ENCODE measurements at places on chromosomes 3 and 15. TPM values are rescaled to one million over a fixed set of nuclear protein-coding genes. Genes with fewer than 3 reads are reported as not detected.

The PYDC2 gene
- total RNA-seq: not detected

The FBXL22 gene
- total RNA-seq: 0.53 TPM

The SH2D7 gene
- not detected for total RNA-seq

The PRR23B gene
- not detected for total RNA-seq

DNA sequence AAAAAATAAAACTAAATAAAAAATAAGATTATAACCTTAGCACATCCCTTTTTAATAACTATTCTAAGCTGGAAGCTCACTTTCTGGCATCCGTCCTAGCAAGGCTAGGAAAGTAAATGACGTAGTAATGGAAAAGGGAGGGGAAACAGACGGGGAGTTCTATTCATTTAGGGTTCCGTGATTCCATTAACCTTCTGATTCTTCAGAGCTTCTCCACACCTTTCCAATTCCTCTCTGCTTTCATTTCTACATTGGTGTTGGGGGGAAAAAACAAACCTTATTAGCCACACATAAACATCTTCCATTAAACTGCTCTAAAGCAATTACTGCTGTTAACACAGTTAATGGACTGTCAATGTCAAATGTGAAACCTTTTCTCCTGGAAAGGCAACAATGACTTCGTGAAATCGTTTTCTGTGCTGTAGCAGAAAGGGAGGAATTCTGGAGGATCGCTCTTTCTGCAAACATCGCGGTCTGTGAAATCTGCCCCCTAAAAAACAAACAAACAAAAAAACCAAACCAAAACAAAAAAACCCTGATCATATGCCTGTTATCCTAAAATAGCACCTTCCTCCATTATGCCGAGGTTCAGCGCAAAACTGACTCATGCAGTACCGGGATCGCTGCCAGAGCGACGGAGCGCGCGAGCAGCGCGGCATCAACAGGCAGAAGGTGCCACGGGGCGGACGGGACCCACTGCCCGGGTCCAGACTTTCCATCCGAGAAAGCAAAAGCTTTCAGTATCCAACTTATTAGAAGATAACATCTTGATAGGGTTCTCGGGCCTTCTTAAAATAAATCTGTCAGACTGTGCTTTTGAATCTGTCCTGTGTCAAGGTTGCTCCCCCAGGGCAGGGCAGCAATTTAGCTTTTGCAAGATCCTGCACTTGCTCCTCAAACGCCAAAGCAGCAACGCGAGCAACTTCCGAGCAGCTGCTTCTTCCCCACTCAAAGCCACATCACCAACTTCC, 156.2 kb downstream of the FGF12 start:
- peak; percentile 61 for DNase-seq

GRCh38 chr3:157132936-157133335, 27.0 kb downstream of the CCNL1 start:
- DNase-seq: no peak

DNA sequence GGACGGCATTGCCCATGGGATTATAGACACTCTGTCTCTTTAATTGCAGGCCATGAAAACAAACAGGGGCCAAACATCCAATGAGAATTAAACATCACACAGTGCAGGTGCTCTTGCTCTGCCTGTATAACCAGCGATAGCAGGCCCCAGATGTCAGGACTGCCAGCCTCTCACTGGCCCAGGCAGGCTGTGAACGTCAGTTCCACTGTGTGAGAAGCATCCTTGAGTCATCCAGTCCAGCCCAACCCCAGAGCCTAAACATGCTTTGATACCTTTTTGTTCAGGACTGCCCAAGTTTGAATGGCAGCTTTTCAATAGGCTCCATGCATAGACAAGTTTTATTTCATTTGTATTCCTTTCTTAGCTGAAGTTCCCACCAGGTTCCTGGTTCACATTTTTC, 189.8 kb downstream of the SLCO3A1 start:
- no peak for DNase-seq

- no peak for DNase-seq
Observed at GRCh38 chr3:103170651-103171050, 735.8 kb downstream of the ZPLD1 start.

DNA sequence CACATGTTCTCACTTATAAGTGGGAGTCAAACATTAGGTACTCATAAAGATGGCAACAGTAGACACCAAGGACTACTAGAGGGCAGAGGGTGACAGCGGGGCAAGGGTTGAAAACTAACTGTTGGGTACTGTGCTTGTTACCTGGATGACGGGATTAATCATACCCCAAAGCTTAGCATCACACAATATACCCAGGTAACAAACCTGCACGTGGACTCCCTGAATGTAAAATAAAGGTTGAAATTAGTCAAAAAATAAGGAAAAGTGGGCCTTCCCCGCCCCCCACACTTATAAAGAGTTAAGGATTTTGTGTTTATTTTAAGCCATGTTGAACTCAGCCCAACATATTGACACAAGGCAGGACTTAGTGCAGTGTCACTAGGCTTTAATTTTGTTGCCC, 96.1 kb downstream of the APBA2 start:
- DNase-seq: no peak

- no peak for DNase-seq
Observed at GRCh38 chr15:40092979-40093869, 15.5 kb downstream of the BMF start.

GRCh38 chr3:36707623-36708409, 56.5 kb downstream of the DCLK3 start:
- no peak for DNase-seq
